Nasal cavity respiratory epithelium epithelial cell of viscerocranial mucosa (primary cell): ENCODE measurements at places on chromosomes 1 and 21. TPM values are rescaled to one million over a fixed set of nuclear protein-coding genes. Genes with fewer than 3 reads are reported as not detected.

ECM1 gene
- total RNA-seq, result 5.1 and 7.0 TPM in 2 replicates

SLC16A4 gene
- total RNA-seq, result 10.6 and 52.3 TPM in 2 replicates

JUN gene
- total RNA-seq, result 127 and 207 TPM in 2 replicates

HOOK1 gene
- 16.9 and 19.8 TPM in 2 replicates for total RNA-seq

L1TD1 gene
- total RNA-seq, result 0.34 and 0.50 TPM in 2 replicates

DPT gene
- not detected in 2 replicates for total RNA-seq
